ENCODE measurements at places on chromosomes 1 and 21. TPM values are rescaled to one million over a fixed set of nuclear protein-coding genes. Genes with fewer than 3 reads are reported as not detected.
A peak's percentile ranks its signal among the peaks of the same experiment; 100 is the strongest.

- H3K36me3 ChIP-seq, result peaks cover 3% of the 10 kb centered on the region
- peaks cover 17% of the 10 kb centered on the region for H3K4me1 ChIP-seq
- no peaks in the 10 kb centered on the region for H3K27me3 ChIP-seq
- H3K27ac ChIP-seq, result no peak overlapping the region
- DNase-seq, result no peak
- no peak overlapping the region for H3K4me3 ChIP-seq
These were observed 17.0 kb upstream of the ALDH4A1 start for GRCh38 chr1:18919197-18919905.

- no peak for DNase-seq
- peak overlapping the region; percentile 84 for H3K4me3 ChIP-seq
These were observed 469 bp upstream of the S100A16 start for GRCh38 chr1:153613406-153613805.

SKI gene
- total RNA-seq, result 56.2 TPM

DNA sequence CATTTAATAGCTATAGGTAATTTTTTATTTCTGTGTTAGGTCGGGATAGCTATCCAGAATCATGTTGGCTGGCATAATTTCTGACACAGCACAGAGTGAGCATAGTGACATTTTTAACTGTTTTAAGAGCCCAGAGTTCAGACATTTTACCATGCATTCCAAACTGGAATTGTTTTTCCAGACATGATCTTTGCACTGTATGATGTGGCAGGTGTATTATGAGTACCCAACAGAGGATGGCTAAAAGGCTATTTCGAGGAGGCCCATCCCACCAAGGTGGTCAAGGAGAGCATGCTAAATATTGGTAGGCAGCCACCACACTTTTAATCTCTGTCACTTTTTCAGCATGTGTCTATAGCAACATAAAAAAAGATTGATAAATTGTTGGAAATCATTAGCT is 137.3 kb upstream of the ST6GALNAC5 start:
- no peaks in the 10 kb centered on the region for H3K36me3 ChIP-seq
- H3K4me1 ChIP-seq, result peaks cover 13% of the 10 kb centered on the region

- no peaks in the 10 kb centered on the region for H3K36me3 ChIP-seq
- no peak overlapping the region for H3K27ac ChIP-seq
- no peak for DNase-seq
- H3K27me3 ChIP-seq, result peaks cover 40% of the 10 kb centered on the region
- H3K4me3 ChIP-seq, result no peak overlapping the region
These were observed 212.8 kb downstream of the FOXD2 start for GRCh38 chr1:47650611-47651010.

PTPRC gene
- not detected for total RNA-seq

DNA sequence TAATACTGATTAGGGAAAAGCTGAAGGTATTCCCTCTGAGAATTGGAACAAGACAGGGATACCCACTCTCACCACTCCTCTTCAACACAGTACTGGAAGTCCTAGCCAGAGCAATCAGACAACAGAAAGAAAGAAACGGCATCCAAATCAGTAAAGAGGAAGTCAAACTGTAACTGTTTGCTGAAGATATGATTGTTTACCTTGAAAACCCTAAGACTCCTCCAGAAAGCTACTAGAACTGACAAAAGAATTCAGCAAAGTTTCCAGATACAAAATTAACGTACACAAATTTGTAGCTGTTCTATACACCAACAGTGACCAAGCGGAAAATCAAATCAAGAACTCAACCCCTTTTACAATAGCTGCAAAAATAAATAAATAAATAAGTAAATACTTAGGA is 78.6 kb downstream of the EXTL2 start:
- H3K27ac ChIP-seq, result no peak overlapping the region
- DNase-seq, result no peak
- no peaks in the 10 kb centered on the region for H3K36me3 ChIP-seq

DNA sequence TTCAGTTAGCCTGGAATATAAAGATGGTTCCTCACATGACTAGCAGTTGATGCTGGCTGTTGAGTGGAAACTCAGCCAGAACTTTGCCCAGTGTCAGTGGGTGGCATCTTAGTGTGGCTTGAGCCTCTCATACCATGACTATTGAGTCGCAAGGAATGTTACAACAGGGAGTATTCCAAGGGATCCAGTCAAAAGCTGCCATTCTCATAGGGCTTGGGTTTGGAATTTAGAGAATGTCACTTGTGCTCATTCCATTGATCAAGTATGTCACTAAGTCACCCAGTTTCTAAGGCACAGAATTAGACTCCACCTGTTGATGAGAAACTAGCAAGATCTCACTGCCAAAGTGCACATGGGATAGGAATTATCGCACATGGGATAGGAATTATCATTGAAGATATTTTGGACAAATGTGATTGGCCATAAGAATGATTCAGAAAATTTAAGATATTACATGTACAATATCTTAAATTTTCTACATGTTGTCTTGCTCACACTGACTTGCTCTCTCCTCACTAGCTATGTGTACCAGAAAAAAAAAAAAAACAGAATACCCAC is 1290.7 kb upstream of the ADGRL2 start:
- no peaks in the 10 kb centered on the region for H3K36me3 ChIP-seq
- no peaks in the 10 kb centered on the region for H3K4me1 ChIP-seq
- no peak overlapping the region for H3K4me3 ChIP-seq
- no peak for DNase-seq
- H3K27me3 ChIP-seq, result no peaks in the 10 kb centered on the region

GRCh38 chr1:230308039-230308438 is 118.1 kb downstream of the PGBD5 start:
- peaks cover 17% of the 10 kb centered on the region for H3K27me3 ChIP-seq
- no peak for DNase-seq
- H3K27ac ChIP-seq, result no peak overlapping the region
- no peak overlapping the region for H3K4me3 ChIP-seq
- H3K4me1 ChIP-seq, result no peaks in the 10 kb centered on the region

DNA sequence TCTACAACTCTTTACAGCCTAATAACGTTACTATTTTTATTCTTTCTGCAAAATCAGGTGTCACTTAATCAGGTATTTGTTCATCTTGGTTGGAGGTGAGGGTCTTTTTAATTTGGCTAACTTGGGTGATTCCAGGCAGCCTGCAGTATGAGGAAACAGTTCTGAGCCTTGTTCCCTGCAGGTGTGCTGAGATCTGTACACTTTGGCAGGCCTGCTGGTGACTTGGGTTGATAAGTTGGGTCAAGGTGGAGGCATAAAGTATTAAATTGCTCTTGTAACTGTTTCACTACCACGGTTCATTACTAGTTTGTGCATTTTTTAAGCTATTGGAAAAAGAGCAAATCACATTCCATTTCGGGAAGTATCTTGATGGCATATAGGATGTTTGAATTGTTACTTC is 10.0 kb downstream of the MAP3K21 start:
- H3K27me3 ChIP-seq, result peaks cover 6% of the 10 kb centered on the region
- no peaks in the 10 kb centered on the region for H3K36me3 ChIP-seq
- no peak overlapping the region for H3K4me3 ChIP-seq
- no peak overlapping the region for H3K27ac ChIP-seq
- DNase-seq, result no peak
- peaks cover 19% of the 10 kb centered on the region for H3K4me1 ChIP-seq

OR14K1 gene
- not detected for total RNA-seq

GRCh38 chr1:234676103-234676594 is 66.2 kb upstream of the IRF2BP2 start:
- H3K27me3 ChIP-seq, result no peaks in the 10 kb centered on the region
- H3K27ac ChIP-seq, result peak overlapping the region; percentile 23
- peak overlapping the region; percentile 70 for H3K4me3 ChIP-seq
- peaks cover 22% of the 10 kb centered on the region for H3K4me1 ChIP-seq
- DNase-seq, result peak; percentile 41
- H3K36me3 ChIP-seq, result no peaks in the 10 kb centered on the region

TNNI3K gene
- not detected for total RNA-seq

CACHD1 gene
- total RNA-seq, result 36.0 TPM

- no peaks in the 10 kb centered on the region for H3K4me1 ChIP-seq
- H3K4me3 ChIP-seq, result no peak overlapping the region
- H3K27me3 ChIP-seq, result no peaks in the 10 kb centered on the region
These were observed 61.6 kb downstream of the PTGS2 start for GRCh38 chr1:186618401-186619170.

OR2AK2 gene
- not detected for total RNA-seq

KCNJ15 gene
- 2.2 TPM for total RNA-seq

DNA sequence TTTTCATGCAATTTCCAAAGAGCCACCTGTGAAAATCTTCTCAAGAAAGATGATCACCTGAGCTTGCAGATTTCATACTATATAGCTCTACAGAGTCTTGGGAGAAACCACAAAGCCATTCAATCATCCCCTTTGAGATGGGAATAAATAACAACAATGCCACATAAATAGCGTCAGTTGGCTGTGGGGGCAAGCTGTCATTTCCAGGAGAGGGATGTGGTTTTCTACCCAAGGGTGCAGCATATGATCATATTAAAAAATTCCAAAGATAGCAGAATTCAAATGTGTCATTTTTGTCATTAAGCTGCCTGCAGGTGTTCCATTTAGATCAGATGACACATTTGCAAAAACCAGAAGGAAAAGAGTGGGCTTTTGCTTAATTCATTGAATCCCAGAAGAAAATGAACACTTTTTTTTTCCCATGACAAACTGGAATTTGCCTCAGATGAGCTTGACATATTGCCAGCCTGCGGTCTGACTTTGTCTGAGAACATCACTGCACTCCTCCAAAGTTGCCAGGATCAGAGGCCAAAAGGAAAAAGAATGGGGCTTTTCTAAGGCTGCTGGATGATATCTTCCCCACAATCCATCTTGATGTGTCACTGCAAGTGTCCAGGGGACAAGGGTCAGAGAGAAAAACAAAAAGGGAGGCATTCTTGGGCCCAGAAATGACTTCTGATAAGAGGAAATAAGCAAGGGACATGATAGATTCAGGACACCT is 314.1 kb upstream of the USP25 start:
- peaks cover 10% of the 10 kb centered on the region for H3K27me3 ChIP-seq
- no peak overlapping the region for H3K4me3 ChIP-seq
- no peak for DNase-seq
- peaks cover 14% of the 10 kb centered on the region for H3K4me1 ChIP-seq

DNA sequence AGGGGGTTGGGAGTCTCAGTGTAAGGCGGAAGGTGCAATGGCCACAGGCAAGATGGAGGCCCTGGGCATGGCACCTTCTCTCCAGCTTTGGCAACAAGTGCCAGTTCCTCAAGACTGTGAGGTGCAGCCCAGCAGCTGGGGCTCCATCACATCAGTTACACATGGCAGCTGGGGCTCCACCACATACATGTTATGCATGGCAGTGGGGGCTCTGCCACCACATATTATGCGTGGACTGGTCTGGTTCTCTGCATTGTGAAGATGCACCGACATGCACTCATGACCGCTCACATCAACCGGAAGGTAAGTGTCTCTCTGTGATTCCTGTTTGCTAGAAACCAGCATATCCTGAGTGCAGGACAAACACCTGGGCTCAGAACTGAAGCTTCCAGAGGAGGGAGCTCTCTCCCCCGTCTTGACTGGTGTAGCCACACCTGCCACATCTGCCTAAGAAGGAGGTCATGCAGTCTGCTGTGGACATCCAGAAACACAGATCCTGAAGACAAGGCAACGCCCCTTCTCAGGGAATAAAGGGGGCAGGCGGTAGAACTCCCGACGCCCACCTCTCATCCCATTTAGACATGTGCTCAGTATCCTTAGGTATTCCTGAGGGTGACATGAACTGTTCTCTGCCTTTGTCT is 104.1 kb upstream of the TMPRSS2 start:
- H3K4me3 ChIP-seq, result no peak overlapping the region
- no peaks in the 10 kb centered on the region for H3K36me3 ChIP-seq
- peaks cover 11% of the 10 kb centered on the region for H3K27me3 ChIP-seq
- H3K27ac ChIP-seq, result no peak overlapping the region
- H3K4me1 ChIP-seq, result peaks cover 6% of the 10 kb centered on the region

DNA sequence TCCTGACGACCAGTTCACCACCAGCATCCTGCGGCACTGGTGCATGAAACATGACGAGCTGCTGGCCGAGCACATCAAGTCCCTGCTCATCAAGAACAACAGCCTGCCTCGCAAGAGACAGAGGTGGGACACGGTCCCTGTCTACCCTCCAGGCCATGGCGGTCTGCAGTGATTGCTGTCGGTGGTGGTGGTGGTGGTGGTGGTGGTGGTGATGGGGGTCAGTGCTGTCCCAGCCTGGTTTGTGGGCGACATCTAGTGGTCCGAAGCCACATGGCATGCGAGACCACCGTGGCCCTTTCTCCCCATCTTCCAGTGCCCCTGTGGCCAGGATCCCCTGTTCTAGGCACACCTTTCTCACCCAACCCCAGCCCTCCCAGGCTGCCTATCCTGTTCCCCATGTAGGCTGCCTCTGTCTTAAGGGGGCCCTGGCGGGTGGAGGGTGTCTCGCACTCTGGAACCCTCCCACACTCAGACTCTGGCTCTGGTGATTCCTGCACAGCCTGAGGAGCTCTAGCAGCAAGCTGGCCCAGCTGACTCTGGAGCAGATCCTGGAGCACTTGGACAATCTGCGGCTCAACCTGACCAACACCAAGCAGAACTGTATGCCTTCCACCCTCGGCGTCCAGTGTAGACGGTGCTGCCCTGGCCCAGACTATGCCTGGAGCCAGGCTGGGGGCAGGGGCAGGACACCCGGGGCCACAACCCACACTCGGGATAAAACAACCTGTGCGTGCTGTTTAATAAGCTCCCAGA is 3.2 kb upstream of the SLC27A3 start:
- no peaks in the 10 kb centered on the region for H3K27me3 ChIP-seq
- peaks cover 26% of the 10 kb centered on the region for H3K36me3 ChIP-seq
- H3K27ac ChIP-seq, result no peak overlapping the region
- peak; percentile 58 for DNase-seq

DNA sequence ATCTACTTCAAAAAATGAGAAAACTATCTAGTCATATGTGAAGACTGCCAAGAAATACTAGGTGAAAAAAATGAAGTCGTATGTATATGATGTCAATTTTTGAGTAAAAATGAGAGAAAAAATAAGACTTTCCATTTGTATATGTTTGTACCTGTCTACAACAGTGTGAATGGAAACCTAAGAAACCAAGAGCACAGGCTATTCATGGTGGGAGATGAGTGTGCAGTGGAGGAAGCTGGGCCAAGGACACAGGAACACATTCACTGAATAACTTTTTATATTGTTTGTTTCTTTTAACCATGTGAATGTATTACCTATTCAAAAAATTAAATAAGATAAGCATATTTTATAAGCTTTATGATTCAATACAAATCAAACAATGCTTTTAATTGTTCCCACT is 67.0 kb downstream of the ERO1B start:
- H3K4me3 ChIP-seq, result no peak overlapping the region
- no peak for DNase-seq
- H3K4me1 ChIP-seq, result peaks cover 2% of the 10 kb centered on the region
- H3K36me3 ChIP-seq, result peaks cover 5% of the 10 kb centered on the region

DNA sequence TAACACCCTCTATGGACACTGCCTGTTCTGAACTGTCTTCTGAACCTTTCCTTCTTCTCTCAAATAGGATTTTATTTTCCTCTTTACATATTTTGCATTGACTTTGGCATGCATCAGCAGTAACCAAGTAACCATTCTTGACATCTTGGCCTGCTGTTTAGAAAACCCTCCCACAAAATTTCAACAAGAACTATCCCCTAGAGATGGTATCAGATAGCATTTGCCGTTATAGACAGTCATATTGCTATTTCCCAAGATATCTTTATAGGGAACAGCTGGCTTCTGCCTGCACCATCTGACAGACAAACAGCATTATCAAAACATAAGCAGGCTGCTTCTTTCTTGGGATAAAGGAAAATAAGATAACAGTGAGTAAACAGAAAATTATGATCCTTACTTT is 54.7 kb downstream of the LHX8 start:
- H3K4me3 ChIP-seq, result no peak overlapping the region
- peaks cover 25% of the 10 kb centered on the region for H3K27me3 ChIP-seq
- H3K27ac ChIP-seq, result no peak overlapping the region
- no peak for DNase-seq
- no peaks in the 10 kb centered on the region for H3K4me1 ChIP-seq

SEC22B gene
- total RNA-seq, result 28.1 TPM

Data from progenitor cell of endocrine pancreas (in vitro differentiated cells).